ENCODE measurements at places on chromosomes 16 and 17.
A peak's percentile ranks its signal among the peaks of the same experiment; 100 is the strongest.

DNA sequence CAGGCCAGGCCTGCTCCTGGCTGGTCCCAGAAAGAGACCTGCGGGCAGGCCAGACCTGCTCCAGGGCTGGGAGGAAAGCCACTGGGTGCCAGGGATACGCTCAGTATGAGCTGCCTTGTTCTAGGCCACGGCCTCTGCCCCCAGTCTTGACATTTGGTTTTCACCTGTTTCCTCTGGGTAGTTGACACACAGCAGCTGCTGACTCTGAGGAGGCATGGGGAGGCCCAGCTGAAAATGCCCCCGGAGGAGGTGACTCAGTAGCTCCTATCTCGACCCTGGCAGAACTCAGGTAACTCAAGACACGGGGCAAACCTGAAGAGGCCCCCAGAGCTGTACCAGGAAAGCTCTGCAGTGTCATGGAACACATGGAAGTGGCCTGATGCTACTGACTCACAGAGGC lies 13.9 kb upstream of the ADGRG1 start:
- H3K36me3 ChIP-seq: no peaks in the 10 kb centered on the region
- no peak for DNase-seq
- peaks cover 28% of the 10 kb centered on the region for H3K4me1 ChIP-seq
- no peak overlapping the region for H3K27ac ChIP-seq
- H3K4me3 ChIP-seq: no peak overlapping the region

DNA sequence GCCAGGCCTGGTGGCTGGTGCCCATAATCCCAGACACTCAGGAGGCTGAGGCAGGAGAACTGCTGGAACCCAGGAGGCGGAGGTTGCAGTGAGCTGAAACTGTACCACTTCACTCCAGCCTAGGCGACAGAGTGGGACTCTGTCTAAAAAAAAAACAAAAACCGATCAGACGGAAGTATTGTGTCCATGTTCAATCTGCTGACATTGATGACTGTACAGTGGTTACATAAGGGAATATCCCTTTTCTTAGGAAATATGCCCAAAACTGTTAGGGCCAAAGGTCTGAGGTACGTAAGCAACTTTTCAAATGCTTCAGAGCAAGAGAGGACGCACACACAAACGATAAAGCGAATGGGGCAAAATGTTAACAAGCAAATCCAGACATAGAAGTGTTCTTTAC lies 69.8 kb upstream of the DNAH17 start:
- peaks cover 5% of the 10 kb centered on the region for H3K4me1 ChIP-seq
- H3K36me3 ChIP-seq: no peaks in the 10 kb centered on the region
- H3K4me3 ChIP-seq: no peak overlapping the region
- H3K27me3 ChIP-seq: no peaks in the 10 kb centered on the region
- DNase-seq: no peak
- H3K27ac ChIP-seq: no peak overlapping the region

DNA sequence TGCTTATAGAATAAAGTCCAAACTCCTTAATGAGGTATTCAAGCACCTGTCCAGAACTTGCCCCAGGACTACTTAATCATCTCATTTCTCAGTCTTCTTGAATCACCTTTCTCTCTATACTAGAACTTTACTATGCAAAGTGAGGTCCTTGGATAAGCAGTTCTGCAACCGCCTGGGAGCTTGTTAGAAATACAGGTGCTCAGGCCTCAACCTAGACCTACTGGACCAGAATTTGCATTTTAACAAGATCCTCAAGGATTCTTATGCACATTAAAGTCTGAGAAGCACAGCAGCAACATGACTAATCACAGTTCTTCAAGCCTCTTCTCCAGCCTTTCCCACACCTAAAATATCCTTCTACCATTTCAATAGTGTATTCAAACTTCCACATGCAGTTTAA lies 61.7 kb downstream of the GRB7 start:
- no peak for DNase-seq
- H3K27ac ChIP-seq: no peak overlapping the region

GRCh38 chr17:72952220-72952619 lies 140.3 kb downstream of the SLC39A11 start:
- no peaks in the 10 kb centered on the region for H3K27me3 ChIP-seq
- DNase-seq: no peak
- no peak overlapping the region for H3K4me3 ChIP-seq
- no peaks in the 10 kb centered on the region for H3K36me3 ChIP-seq

- no peak overlapping the region for H3K27ac ChIP-seq
- H3K36me3 ChIP-seq: no peaks in the 10 kb centered on the region
- no peaks in the 10 kb centered on the region for H3K27me3 ChIP-seq
Observed at GRCh38 chr17:42784409-42784808, 4.0 kb downstream of the WNK4 start.

GRCh38 chr16:66152181-66152580 lies 214.3 kb upstream of the CDH5 start:
- H3K27me3 ChIP-seq: no peaks in the 10 kb centered on the region
- H3K4me1 ChIP-seq: peaks cover 48% of the 10 kb centered on the region
- peak overlapping the region; percentile 96 for H3K27ac ChIP-seq
- H3K36me3 ChIP-seq: no peaks in the 10 kb centered on the region
- H3K4me3 ChIP-seq: no peak overlapping the region

DNA sequence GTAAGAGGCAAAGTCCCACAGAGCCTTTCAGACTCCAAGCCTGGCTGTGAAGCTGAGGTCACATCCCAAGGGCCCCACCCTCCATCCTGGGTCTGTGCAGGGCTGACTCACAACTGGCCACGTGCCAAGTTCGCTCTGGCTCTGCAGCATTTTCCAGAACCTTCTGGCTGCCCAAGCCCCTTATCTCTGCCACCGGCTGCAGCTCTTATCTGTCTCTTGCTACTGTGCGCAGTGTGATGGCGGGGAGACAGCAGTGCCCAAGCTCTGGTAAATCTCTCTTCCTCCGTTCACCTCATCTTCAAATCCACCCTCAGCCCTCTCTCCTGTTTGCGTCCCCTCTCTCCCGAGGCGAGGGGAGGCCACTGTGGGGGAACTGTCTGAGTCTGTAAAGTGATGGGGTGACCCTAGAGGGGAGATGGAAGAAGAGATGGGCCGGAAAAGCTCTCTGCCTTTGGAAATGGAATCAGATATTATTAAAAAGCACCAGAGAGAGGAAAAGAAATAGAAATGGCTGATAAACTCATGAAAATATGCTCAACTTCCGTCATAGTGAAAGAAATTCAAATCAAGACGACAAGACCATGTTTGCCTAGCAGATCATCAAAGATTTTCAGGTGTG lies 162.7 kb upstream of the CDC42EP4 start:
- H3K4me3 ChIP-seq: no peak overlapping the region
- no peak overlapping the region for H3K27ac ChIP-seq
- H3K4me1 ChIP-seq: no peaks in the 10 kb centered on the region
- peak; percentile 62 for DNase-seq

DNA sequence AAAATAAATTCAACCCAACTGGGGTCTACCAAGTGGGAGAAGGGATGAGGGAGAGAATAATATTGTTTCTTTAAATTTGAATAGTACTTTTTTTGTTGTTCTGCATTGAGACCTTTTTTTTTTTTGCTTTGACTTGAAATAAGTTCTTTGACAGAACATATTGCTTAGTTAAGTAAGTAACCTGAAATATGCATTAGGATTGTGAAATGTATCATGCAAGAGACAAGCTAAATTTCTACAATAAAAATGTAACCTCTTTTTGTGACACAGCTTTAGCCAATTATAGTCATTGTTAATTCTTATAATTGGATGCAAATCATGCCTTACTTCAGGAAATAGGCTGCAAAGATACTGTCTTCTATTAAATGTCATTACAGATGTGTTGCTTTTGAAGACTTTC lies 150.0 kb upstream of the GOT2 start:
- H3K27me3 ChIP-seq: no peaks in the 10 kb centered on the region
- no peak overlapping the region for H3K4me3 ChIP-seq
- H3K27ac ChIP-seq: no peak overlapping the region

- no peak overlapping the region for H3K27ac ChIP-seq
- peaks cover 5% of the 10 kb centered on the region for H3K4me1 ChIP-seq
- H3K4me3 ChIP-seq: no peak overlapping the region
- no peaks in the 10 kb centered on the region for H3K27me3 ChIP-seq
- H3K36me3 ChIP-seq: no peaks in the 10 kb centered on the region
- no peak for DNase-seq
Observed at GRCh38 chr17:68910251-68910705, 44.9 kb downstream of the ABCA8 start.
